ENCODE measurements at places on chromosomes 1 and 21.

GRCh38 chr1:22566161-22566560, 2.9 kb downstream of the EPHA8 start:
- no peak for DNase-seq

DNA sequence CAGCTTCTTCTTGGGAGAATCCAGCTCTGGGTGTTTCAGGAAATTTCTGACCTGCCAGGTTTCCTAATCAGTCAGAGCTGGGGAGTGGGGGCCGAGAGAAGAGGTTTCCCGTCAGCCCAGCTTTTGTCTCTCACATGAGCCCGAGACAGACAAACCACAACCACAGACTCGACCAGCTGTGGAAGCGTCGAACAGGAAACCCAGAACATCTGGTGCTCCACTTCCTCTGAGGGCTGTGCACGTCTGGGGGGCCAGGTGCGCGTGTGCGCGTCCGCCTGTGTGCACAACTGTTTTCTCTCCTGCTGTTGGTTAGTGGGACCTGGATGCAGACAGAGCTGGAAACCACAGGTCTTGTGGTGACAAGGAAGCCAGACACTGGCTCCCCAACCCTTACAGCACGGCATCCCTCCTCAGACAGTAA, 113.0 kb upstream of the SLC25A33 start:
- DNase-seq: no peak

GRCh38 chr1:30688920-30689794, 34.2 kb downstream of the MATN1 start:
- no peak for DNase-seq

DNA sequence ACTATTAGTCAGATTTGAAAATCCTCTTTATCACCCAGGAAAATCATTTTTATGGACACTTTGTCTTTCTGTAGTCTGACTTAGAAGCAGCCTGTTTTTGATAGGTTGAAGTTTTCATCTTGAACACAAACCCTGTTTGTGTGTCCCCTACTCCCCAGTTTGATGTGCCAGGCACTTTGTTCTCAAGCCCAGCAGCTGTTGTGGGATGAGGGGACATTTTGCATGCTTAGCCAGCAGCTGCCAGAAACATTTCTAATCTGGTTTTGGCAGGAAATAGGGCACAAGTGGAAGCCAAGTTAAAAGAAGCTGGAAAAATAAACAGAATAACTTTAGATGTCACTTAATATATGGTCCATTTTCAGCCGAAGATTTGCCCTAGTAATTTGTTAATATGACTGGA, 29.9 kb downstream of the ACTN2 start:
- no peak for DNase-seq

GRCh38 chr1:55464550-55464949, 249.4 kb upstream of the USP24 start:
- no peak for DNase-seq

DNA sequence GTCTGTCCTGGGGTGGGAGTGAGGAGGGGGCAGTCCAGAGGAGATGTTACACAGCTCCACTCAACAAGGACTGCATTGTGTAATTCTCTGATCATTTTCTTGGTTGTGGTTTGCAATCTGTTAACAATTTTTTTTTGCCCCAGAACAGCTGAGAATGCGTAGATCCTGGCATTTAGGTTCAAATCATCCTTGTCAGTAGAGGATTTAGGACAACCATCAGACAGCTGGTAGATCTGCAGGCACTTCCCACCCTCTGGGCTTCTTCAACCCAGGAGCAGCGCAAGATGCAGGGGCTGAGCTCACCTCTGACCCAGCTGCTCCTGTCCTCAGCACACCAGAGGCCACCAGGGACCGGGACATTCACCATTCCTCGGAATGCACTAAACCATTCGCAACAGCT, 13.5 kb downstream of the BCAR3 start:
- DNase-seq: no peak

GRCh38 chr1:203147376-203147775, 19.9 kb downstream of the ADORA1 start:
- DNase-seq: no peak

DNA sequence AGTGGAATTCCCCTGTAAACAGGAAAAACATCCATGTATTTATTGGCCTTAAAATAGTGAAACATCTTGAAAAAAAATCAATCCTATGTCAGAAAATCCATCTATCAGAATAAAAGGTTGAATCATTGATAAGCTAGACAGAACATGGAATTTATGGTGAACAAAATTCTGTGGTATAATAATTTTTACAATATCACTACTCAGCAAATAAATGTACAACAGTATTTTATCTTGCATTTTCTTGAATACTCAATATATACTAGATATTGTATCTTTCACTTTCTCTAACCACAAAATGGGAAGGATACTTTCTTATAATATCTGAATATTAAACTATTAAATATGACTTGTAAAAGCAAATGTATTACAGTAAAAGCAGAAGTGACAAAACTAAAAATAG, 5.7 kb upstream of the UBE4B start:
- DNase-seq: no peak

GRCh38 chr21:42117967-42118780, 47.1 kb downstream of the UMODL1 start:
- no peak for DNase-seq

GRCh38 chr21:32768530-32768929, 3.0 kb downstream of the PAXBP1 start:
- DNase-seq: peak; percentile 31

- DNase-seq: no peak
Observed at GRCh38 chr1:174953285-174954072, 46.3 kb upstream of the CACYBP start.

GRCh38 chr1:1083416-1084371, 9.6 kb upstream of the RNF223 start:
- no peak for DNase-seq

DNA sequence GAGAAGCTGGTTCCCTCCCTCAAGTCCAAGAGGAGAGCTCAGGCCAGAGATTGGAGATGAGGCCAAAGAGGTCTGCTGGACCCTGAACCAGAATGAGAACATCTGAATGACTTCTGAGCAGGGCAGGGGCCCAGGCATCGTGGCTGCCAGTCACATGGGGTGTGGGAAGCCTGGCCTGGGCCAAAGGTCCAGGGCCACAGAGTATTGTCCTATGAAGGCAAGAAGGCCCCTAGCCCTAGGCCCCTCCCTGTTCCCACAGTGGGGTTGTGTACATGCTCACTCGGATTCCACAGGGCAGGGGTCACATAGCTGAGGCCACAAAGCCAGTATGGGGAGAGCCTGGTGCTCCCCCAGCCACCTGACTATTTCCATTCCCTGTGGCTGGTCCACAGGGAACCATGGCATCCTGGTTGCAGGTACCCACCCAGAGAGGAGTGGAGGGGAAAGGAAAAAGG, 18.5 kb upstream of the SLC1A7 start:
- DNase-seq: no peak

DNA sequence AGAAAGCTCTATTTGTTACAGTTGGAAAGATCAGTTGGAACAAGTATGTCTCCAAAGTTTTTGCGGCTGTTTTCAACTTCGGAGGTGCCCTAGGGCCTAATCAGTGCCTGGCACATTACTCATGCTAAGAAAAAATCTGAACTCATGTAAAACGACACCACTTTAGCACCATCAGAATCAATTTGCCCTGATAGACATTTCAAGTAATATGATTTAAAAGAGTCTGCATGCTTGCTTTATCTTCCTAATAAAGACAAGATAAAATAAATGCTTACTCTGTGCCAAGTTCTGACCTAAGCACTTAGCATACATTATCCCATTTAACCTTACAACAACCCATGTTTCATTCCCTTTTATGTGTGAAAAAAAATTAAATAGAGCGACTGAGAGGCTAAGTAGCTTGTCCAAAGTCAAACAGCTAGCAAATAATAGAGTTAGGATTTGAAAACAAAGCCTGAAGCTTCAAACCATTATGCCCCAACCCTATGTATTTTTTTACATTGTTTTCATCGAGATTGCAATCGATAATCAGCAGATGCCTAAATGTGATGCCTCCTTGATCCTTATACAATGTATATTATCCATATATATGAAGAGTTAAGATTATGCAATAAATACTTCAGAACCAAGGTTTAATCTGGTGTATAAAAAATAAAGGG, 91.3 kb downstream of the DENND1B start:
- no peak for DNase-seq

DNA sequence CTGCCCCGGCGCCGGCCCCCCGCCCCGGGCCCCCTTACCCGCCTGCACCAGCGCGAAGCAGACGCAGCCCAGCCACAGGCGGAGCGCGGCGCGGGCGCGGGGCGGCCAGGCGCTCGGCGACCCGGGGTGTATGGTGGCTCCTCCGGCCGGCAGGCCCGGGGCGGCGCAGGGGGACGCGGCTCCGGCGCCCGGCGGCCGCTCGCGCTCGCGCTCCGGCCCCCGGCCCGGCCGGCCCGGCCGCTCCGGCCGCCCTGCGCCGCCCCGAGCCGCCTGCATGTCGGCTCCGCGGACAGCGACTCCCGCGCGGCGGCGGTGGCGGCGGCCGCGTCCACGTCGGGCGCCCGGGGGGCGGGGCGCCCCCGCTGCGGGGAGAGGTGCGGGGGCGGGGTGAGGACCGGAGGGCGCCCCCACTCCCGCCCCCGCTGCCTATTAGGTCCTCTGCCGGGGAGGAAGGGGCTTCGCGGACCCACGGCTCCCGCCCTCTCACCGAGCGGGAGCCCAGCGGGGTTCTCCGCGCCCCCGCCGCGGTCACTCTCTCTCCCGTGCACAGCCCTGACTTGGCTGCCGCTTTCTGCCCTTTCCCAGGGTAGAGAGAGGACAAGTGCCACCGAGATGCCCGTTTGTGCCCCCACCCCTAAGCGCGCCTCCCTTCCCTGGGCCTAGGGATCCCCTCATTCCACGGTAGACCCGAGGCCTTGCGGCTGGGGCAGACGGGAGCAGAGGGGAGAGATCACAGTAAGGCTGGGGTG, at the start of gene FNDC5:
FNDC5 (minus strand) TSS at position 298 of the 749 bp plus-strand sequence.
- no peak for DNase-seq

GRCh38 chr1:116759636-116760035, 5.4 kb downstream of the CD2 start:
- no peak for DNase-seq

DNA sequence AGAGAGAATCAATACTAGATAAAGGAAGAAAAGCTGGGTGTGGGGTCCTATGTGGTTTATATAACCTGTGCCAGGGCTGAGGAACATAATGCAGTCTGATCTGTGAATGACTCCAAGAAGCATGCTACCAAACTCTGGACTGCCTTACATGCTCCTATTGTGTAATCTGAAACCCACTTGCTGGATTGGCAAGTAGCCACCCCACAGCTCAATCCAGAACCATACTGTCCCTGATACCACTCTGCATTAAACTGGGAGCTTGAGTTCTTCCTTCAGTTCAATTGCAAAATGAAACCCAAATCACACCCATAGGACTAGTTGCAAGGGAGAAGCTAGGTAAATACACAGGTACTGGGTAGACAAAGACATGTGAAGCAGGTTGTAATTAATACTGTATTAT, 115.4 kb upstream of the NEGR1 start:
- DNase-seq: peak; percentile 33

GRCh38 chr1:111716333-111716732, 22.9 kb downstream of the INKA2 start:
- DNase-seq: no peak

- DNase-seq: no peak
Observed at GRCh38 chr1:160078512-160079195, 2.7 kb upstream of the KCNJ9 start.

- peak; percentile 35 for DNase-seq
Observed at GRCh38 chr1:9687120-9687873, 35.8 kb downstream of the PIK3CD start.

All from NCI-H446 treated with DMSO at 0.1 percent for 48 hours (cell line).